ENCODE measurements at places on chromosomes 6 and 20. TPM values are rescaled to one million over a fixed set of nuclear protein-coding genes. Genes with fewer than 3 reads are reported as not detected.

- DNase-seq: peak; percentile 60
These were observed 23.1 kb upstream of the MROH8 start for GRCh38 chr20:37202267-37202943.

- DNase-seq: no peak
These were observed 335.3 kb upstream of the NRSN1 start for GRCh38 chr6:23790756-23791155.

- peak; percentile 20 for DNase-seq
These were observed 442.6 kb upstream of the MARCKS start for GRCh38 chr6:113414511-113414910.

The SLC22A16 gene
- not detected for total RNA-seq

The NKX2-4 gene
- total RNA-seq: not detected

All from uterus (tissue), 4 donors.